ENCODE measurements at places on chromosomes 7 and 10. TPM values are rescaled to one million over a fixed set of nuclear protein-coding genes. Genes with fewer than 3 reads are reported as not detected.

FRMD4A gene
- total RNA-seq, result 16.9 TPM

CALML3 gene
- 173 TPM for total RNA-seq

NANOS1 gene
- 2.3 TPM for total RNA-seq

BLOC1S2 gene
- 121 TPM for total RNA-seq

ASAH2B gene
- 9.5 TPM for total RNA-seq

ZNF804B gene
- total RNA-seq, result not detected

TUBAL3 gene
- total RNA-seq, result 0.17 TPM

C7orf57 gene
- 2.6 TPM for total RNA-seq

Measured in mammary epithelial cell (primary cell).